Lung (tissue), 17 donors: ENCODE measurements at places on chromosomes 12 and 14. TPM values are rescaled to one million over a fixed set of nuclear protein-coding genes. Genes with fewer than 3 reads are reported as not detected.

DNA sequence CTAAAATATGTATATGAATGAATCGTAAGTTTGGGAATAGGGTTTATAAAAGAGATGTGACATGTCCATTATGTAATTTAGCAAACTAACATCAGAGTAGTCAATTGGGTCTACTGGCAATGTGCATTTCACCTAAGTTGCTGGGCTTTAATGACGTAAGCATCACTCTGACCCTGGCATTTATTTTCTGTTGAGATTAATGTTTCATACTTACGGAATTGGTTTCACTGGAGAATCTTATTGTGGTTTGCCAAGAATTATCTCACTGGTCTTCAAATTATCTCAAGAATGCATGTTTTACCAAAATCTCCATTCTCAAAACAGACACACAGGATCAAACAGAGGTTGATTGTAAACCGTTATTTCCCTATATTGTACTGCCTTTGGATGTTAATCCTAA, 437.1 kb downstream of the NPAS3 start:
- no peak for DNase-seq

DNA sequence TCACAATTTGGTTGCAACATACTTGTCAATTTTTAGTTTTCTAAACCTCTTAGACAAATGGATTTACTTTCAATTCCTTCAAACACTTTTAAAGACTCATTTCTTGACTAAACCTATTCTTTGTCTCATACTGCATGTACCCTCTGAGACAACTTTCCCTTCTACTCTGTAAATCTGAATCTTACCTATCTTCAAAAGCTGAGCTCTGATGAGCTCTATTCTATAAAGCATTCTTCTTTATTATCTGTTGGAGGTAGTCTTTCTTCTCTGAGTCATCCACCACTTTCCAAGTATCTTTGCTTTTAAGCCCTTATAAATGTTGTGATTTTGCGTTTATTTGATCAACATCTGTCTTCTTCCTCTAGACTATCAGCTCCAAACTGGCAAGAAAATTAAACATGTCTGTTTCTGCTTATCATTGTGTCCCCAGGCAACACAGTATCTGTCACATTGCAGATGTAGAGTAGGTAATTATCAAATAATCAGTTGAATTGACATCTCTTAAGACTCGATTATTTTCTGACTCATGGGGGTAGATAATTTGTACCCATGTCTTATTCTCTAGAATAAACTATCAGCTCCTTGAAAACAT, 265.6 kb upstream of the FAR2 start:
- DNase-seq: no peak

SIX6 gene
- not detected for polyA plus RNA-seq

CFAP54 gene
- polyA plus RNA-seq: 0.83 TPM

DNA sequence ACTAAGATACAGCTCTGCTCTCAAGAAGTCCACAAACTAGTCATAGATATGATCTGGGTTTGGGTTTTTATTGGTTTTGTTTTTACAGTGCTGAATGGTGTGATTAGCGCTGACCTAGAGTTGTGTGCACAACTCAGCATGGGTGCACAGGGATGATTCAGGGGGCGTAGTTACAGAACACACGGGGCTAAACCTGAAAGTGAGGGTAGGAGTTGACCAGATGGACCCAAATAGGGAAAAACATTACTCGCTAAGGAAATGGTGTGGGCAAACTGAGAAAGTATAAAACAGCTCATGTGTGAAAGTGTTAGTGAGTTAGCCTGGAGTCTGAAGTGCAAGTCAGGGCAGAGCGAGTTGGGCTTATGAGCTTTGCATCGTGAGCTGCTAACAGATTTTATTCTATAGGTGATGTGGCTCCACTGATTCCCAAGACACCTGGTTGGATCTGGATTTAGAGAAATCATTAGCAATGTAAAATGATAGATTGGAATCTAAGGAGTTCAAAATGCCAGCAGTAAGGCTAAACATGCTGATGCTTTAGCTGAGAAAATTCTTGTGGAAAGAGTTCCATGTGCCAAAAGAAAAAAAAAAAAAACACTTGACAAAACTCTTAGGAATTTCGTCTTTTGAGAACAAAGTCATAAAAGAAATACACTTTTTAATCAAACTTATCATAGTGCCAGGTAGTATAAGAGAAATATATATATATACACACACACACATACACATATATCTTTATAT, 134.9 kb downstream of the SLC5A8 start:
- DNase-seq: no peak

DNA sequence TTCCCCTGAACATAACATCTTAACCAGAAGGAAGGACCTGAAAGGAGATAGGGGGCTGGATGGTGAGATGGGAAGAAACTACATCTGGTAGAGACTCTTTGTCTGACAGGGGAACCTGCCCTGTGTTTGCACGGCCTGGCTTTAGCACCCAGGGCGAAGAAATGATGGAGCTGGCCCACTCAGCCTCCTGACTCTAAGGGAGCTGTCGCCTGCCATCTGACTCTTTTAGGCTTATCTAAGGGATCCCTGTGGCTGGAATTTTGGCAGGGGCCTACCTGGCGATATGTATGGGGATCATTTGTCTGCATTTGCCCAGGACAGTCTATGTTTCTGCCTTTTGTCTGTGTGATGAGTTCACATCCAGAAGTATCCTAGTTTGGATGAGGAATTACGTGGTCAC, 15.6 kb upstream of the CACNA2D4 start:
- no peak for DNase-seq

DNA sequence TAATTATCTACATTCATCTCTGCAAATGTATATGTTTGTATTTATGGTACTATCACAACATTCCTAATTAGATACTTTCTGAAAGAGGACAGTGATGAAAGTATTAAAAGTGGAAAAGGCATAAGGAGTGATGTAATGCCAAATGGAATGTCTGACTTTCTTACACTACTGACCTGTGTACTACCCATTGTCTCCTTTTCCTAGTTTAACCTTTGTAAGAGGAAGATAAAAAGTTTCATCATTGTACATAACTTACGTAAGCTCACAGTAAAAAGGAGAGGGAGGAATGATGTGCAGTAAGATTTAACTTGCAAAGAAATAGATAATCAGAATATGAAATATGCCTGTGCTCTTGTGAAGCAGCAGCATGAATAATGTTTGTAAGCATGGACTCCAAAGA, 55.9 kb downstream of the SOX5 start:
- no peak for DNase-seq

DNA sequence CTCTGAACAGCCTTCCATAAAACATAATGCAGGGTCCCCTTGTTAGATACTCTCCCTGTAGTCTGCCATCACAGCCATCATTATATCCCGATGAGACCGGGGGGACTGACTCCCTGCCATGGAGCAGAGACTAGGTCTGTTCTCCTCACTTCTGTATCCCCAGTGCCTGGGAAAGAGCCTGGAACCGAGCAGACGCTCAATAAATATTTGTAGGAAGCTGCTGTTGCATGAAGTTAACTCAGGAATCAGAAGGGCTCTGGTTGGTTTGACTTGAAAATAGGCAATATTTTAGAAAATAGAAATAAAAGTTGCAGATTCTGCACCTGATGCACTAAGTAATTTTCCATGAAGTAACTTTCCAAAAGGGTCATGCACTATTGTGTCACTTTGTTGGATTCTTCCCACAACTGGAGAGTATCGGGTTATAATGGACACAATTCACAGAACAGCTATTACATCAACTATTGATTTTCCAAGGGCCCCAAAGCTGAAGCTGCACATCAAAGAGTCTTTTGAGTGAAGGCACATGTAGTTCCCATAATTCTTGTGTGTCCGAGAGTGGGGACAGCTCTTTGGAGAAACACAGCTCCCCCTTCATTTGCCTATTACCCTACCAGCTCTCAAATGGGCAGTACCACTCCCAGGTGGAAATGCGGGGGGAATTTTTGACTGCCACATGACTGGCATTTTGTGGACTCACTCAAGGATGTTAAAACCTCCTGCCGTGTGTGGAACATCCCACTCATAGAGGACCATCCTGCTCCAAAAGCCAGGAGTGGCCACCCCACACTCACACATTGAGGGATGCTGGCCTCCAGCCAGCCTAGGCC, 18.8 kb downstream of the CLMN start:
- no peak for DNase-seq

TMTC1 gene
- 3.0 TPM for polyA plus RNA-seq

DNA sequence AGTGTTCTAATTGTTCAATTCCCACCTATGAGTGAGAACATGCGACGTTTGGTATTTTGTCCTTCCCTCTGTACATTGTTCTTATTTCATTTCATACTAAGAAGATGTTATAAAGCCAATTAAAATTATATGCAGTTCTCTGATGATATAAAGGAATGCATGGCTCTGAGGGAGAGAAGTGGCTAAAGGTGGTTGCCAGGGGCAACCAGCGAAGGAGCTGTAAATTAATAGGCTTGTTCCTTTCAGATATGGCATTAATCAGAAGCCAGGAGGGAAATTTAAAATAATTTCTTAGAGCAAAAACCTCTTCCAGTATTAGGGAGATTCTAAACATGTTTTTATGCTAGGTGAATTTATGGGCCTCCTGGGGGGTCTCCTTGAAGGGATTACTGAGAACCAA, 227.8 kb downstream of the TMEM117 start:
- no peak for DNase-seq

DNA sequence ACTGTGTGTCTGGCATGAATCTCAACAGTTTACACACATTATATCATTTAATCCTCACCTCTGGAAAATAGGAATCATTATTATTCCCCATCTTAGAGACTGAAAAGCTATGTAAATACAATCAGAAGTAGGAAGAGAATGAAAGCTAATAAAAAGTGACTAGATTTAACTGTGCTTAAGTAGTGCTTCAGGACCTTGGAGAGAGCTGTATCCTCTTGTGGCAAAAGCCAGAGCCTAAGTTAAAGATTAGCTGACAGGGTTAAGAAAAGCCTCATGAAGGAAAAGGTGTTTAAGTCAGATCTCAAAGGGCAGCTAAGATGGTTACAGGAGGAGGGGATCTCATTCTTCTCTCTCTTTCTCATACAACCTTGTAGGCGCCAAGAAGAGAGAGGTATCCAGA, 65.3 kb upstream of the TMEM233 start:
- no peak for DNase-seq

SAMD15 gene
- 0.71 TPM for polyA plus RNA-seq

DNA sequence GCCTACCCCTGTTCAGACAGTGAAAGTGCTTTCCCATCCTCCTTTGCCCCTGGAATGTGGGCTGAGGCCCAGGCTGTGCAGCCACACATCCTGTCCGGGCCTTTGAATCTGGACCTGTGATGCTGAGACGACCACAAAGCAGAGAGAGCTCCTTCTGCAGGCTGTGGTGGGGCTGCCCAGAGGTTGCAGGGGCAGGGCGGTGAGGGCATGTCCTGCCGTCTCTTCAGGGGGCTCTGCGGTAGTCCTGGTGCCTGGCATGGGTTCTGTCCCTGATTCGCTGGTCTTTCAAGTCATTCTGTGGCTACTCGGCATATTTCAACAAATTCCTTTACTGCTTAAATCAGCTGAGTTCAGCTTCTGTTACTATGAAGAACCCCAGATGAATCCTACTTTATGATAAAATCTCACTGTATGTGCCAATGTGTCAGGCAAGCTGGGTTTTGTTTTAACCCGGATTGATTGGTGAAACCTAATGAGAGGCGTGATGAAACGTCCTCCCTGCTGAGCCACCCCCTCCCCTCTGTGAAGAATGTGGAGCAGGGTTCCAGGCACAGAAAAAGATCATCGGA, 63.4 kb upstream of the DICER1 start:
- DNase-seq: peak; percentile 74

GRCh38 chr14:77830692-77831091, 30.8 kb downstream of the ADCK1 start:
- no peak for DNase-seq

DNA sequence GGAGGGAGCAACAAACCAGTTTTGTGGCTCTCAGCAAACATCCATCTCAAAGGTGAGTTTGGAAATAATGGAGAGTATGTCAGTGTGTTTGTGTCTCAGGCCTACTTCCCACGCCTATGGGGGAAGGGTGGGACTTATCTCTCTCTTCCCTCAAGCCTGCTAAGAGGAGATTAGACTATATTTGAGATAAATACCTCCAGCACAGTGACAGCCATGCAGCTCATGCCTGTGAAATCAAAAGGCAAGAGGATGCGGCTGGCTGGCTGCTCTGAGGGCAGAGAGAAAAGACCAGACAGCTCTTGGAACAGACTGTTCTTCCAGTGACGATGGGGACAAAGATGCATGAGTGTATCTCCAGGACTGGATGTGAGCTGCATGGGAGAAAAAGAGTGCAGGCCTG, 14.7 kb upstream of the POC1B start:
- DNase-seq: no peak

C12orf54 gene
- polyA plus RNA-seq: 0.22 TPM

- no peak for DNase-seq
Observed at GRCh38 chr12:57629897-57630471, 3.0 kb downstream of the B4GALNT1 start.

- no peak for DNase-seq
Observed at GRCh38 chr12:68943848-68944247, 10.9 kb upstream of the CPM start.

FAIM2 gene
- polyA plus RNA-seq: 0.53 TPM

DNA sequence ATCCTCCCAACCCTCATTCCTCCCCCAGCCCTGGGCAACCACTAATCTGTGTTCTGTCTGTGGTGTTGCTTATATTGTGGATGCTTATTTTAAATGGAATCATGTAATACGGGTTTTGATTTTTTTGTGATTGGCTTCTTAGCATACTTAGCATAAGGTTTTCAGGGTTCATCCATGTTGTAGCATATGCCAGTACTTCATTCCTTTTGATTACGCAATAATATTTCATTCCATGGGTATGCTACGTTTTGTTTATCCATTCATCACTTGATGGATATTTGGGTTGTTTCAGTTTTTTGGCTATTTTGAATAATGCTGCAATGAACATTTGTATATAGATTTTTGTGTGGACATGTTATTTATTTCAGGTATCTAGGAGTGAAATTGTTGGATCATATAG, 82.9 kb downstream of the TSPAN9 start:
- DNase-seq: peak; percentile 42

DNA sequence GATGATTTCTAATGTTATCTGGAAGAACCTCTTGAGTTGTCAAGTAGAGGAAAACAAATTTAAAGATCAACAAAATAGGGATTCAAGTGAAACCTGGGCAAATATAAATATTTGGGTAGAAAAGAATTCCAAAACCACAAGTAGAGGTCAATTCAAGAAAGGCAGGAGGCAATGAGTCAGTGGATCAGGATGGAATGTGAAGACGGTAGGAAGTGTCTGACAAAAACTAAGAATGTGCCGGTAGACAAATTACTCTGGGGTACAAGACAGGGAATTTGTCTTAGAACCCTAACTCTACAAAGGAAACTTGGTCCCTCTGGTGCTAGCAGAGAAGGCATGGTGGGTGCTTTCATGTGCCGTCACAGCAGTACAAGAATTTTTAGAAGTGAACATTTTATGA, 13.6 kb downstream of the ABCD2 start:
- no peak for DNase-seq

DNA sequence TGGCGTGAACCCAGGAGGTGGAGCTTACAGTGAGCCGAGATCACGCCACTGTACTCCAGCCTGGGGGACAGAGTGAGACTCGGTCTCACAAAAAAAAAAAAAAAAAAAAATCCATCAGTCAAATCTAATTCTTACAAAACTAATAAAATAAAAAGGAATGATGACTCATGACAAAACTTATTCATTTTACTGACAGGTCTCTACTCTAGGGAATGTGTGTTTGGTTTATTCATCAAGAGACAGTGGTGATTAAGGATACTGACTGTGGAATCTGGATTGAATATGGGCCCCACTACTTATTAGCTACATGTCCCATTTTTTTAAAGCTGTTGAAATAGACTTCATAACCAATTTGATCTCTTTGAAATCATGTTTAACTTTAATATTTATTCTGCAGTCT, 29.3 kb upstream of the GAS2L3 start:
- DNase-seq: no peak
